Renal cortex interstitium (tissue), 15 donors: ENCODE measurements at places on chromosomes 2 and 18.

DNA sequence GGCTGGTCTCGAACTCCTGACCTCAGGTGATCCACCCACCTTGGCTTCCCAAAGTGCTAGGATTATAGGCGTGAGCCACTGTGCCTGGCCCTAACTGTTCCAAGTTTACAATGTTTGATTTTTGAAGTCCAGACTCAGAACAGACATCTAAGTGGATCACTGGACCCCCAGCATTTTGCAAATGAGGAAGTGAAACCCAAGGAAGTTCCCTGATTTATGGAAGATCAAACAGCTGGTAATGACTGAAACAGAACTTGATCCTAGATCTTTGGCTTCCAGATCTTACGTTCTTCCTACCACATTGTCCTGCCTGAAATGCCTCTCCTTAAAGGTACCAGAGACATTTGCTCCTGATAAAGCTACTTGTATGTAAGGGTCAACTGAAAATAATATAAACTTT, 58.3 kb upstream of the NCOA1 start:
- DNase-seq = no peak

DNA sequence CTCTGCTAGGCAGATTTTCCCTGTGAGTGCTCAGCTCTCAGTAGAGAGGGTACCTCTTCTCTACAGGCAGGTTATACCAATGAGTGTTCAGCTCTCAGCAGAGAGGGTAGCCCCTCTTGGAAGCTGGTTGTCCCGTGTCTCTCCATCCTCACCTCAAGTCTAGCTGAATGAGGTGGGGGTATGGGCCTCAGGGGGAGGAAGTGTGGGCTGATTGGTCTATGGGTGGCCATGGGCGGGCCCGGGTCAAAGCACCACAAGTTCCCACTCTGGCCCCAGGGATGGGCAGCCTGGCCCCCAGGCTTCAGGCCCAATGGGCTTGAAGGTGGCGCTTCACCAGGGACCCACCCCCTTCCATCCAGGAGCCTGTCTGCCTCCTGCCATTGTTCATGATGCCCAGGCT, 17.0 kb upstream of the MBD2 start:
- DNase-seq = no peak

GRCh38 chr2:224538561-224539138, 46.5 kb downstream of the CUL3 start:
- DNase-seq = no peak

GRCh38 chr2:8003462-8004075, 678.3 kb upstream of the ID2 start:
- peak; percentile 31 for DNase-seq

GRCh38 chr2:240787521-240788472, 32.2 kb downstream of the KIF1A start:
- DNase-seq = no peak

GRCh38 chr2:227450926-227451654, 20.9 kb upstream of the AGFG1 start:
- DNase-seq = no peak

DNA sequence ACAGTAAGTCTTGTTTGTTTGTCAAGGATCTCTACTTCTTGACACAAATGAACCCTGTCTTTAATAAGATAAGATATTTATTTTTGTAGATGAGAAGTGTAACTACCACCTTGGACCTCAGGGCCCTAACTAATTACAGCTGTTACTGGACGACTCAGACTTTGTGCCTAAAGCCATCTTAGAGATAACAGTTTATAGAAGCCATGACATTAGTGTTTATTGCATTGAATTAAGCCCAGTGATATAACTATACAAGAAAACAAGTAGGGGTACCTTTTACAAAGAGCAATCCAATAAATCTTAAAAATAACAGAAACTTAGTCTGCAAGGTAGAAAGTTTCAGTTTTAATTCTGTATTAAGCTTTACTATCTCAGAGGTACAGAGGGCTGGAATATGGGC, 119.0 kb downstream of the HIBCH start:
- no peak for DNase-seq

DNA sequence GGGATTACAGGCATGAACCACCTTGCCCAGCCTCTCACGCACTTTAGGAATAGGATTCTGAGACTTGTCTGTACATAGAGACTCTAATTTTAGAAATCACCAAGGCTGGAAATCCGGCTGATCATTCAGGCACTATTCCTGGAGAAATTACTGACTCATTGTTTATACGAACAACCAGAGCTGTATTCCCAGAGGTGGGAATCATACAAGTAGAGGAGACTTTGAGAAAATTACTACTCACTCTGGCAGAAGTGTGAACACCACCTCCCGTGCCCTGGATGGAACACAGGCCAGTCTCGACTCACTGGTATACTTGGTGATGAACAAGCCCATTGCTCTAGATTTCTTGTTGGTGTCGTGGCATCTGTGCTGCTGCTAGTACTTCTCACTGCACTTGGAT, 5.8 kb upstream of the ADNP2 start:
- DNase-seq = no peak

- no peak for DNase-seq
Observed at GRCh38 chr2:57973621-57974186, 72.9 kb upstream of the VRK2 start.

GRCh38 chr18:13379062-13379865, 160.7 kb downstream of the LDLRAD4 start:
- no peak for DNase-seq

GRCh38 chr2:207706936-207707860, 4.2 kb upstream of the CCNYL1 start:
- no peak for DNase-seq

DNA sequence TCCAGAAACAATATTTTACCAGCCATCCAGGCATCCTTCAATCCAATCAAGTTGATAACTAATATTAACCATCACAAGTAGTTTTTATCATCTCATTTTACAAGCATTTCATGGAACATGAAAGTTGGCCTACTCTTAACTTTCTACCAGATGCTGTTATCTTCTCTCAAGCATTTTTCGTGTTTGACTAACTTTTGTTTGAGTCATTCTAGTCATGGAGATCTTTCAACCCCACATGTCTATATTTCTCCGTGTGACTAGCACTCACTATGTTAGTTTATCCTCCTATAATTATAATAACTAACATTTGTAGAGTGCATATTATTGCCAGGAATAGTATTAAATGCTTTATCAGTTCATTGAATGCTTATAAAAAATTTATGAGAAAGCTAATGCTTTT, 307.0 kb upstream of the CWC22 start:
- DNase-seq = no peak

DNA sequence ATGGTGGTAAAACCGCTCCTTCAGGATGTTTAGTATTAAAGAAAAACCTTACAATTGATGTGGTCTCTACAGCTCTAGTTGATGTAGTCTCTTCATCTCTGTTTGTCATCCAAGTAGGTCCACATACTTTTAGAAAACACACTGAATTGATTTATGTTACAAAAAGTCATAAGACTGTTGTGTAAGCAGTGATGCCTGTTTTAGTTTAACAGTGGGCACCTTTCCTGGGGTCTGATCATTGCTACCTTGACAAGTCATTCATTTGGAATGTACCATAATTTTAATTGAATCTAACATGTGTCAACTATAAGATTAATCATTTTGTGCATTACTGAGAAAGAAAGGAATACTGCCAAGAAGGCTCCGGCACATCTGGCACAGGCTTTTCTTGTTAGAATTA, 34.3 kb downstream of the GIGYF2 start:
- DNase-seq = no peak

GRCh38 chr18:32298171-32298667, 108.4 kb downstream of the MEP1B start:
- DNase-seq = no peak

DNA sequence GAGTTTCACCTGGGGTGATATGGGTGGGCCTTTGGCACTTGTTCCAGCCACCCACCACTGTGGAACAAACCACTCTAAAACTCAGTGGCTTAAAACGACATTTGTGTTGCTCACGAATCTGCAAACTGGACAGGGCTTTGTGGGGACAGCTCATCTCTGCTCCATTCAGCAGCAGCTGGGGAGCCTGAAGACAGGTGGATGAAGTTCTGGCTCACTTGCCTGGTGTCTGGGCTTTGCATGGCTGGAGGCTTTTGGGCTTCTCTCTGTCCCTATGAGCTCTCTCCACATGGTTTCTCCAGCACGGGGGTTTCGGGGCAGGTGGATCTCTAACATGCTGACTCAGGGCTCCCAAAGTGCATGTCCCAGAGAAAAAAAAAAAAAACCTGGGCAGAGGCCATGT, 93.0 kb upstream of the GLI2 start:
- no peak for DNase-seq

GRCh38 chr18:57902721-57903120, 99.6 kb upstream of the ATP8B1 start:
- no peak for DNase-seq

DNA sequence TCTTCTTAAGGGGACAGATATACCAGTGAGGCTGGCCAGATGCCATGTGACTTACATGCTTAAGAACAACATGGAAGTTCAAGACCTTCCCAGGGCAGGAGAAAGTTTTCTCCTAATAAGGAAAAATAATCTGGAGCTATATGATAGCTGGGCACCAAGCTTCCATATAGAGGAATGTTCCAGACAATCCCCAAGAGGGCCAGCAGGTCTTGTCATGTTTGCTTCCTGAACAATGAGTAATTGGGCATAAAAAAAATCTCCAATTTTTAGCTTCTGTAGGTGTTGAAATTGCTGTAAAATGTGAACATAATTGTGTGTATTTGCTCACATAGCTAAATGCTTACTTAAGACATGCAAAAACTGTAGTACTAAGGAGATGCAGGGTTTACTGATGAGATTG, 809.5 kb upstream of the PIK3C3 start:
- no peak for DNase-seq

DNA sequence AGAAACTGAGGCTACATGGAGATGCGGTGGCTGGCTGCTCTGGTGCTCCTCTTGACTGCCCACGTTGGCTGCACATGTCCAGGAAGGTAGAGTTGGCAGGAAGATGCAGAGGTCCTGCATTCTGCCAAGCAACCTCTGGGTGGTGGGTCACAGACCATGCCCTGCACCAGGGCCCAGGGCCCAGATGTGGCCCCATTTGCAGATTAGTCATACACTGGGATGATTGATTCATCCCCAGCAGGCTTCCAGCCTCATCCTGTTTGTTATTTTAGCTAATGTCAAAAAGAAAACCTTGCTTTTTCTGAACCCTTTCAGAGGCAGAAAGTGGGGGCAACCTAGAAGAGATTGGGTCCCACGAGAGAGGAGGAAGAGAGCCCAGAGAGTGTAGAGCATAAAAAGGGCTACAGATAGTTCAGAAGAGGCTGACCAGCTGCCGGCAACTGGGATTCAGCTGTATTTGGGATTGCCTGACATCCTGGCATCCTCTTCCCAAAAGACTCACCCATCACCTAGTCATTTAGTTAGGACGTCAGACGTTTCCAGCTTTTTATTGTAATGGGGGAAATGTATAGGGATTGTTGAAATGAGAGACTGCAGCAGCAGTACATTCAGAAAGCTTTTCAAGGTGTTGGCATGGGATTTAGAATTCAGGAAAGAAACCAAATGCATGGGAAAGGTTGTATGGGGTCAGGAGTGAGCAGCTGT, 101.9 kb downstream of the CTIF start:
- DNase-seq = no peak

DNA sequence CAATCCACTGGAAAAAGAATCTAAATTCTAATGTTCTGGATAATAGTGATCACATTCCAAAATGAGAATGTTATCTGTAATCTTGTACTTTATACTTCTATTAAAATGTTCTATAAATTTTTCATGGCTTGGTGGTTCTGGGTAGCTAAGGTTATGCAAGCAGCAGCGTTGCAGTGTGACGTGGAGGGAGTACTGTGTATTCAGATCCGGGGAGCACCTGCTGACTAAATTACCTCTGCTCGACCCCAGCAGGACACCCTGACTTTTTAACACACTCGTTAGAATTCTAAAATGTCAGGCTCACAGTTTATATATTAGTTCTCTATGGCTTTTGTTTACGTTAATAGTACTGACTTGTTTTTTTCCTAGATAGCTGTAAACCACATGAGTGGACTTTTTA, 13.0 kb downstream of the ATIC start:
- DNase-seq = peak; percentile 16

GRCh38 chr18:4854671-4855070, 342.4 kb downstream of the AKAIN1 start:
- no peak for DNase-seq

DNA sequence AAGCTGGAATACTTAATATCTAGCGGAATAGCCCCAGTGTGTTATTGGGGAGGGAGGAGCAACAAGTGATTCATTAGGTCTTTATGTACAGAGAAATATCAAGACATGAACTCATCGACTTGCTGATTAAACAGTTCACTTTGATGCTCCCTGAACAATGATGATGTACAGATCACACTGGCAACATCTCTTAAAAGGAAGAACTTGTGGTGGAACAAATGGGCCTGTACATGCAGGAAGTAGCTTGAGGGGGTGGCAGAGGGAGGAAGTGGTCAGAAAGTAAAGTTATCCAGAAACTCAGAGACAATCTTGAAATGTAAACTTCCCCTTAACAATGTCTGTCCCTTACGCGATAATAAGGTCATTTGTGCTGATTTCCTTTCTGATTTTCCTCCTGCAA, 90.5 kb downstream of the NXPH2 start:
- DNase-seq = no peak

GRCh38 chr2:68766376-68766845, 31.8 kb downstream of the ARHGAP25 start:
- DNase-seq = no peak

DNA sequence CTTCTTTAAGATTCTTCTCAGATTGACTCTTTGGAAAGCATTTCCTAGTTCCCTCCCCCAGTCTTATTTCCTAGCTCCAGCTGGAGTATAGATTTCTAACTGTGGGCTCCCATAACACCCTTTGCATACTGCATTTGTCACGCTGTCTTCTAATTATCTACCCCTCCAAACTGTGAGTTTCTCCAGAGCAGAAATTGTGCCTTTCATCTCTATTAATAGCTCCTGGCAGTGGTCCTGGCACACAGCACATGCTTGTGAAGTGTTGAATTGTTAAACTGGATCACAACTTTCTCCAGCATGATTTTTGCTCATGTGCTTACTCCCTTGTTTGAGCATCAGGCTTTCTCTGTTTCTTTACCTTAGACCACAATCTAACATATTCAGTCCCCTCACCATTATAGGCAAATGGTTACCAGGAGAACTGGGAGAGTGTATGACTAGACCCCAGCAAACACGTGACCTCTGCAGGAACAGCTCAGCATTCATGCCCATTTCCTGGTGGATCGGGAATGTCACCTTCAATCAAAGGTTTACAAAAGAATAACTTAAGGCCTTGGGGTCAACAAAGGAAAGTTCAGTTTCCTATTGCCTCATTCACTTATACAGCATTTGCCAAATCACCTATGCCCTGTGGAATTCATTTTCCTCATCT, 175.7 kb upstream of the TANK start:
- DNase-seq = no peak

DNA sequence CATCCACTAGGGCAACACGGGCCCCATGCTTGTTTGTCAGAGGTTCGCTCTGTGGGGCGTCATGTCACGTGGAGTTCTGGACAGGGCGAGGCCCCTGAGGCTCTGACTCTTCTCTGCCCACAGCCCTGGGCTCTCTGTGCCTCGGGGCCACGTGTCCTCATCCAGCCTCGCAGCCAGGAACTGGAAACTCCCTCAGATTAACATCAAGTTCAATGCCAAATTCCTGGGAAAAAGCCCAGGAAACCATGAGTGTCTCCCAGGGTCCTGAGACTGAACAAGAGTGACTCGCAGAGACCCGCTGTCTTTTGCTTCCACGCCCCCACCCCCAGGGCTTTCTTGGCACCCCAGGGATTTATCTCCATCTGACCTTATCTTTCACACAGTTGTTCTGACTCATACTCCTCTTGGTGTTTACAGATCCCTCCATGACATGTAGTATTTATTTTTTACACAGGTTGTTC, 174.0 kb upstream of the PIEZO2 start:
- DNase-seq = no peak

- DNase-seq = no peak
Observed at GRCh38 chr2:140465301-140465700, 1665.5 kb downstream of the LRP1B start.

- DNase-seq = no peak
Observed at GRCh38 chr18:48157956-48158355, 227.5 kb upstream of the SMAD2 start.
